GM23248 (cell line): ENCODE measurements at places on chromosomes 2 and 18.

- no peaks in the 10 kb centered on the region for H3K36me3 ChIP-seq
- no peaks in the 10 kb centered on the region for H3K27me3 ChIP-seq
- no peak overlapping the region for H3K4me3 ChIP-seq
- H3K4me1 ChIP-seq, result no peaks in the 10 kb centered on the region
Observed at GRCh38 chr18:10397004-10397403, 57.4 kb upstream of the APCDD1 start.

DNA sequence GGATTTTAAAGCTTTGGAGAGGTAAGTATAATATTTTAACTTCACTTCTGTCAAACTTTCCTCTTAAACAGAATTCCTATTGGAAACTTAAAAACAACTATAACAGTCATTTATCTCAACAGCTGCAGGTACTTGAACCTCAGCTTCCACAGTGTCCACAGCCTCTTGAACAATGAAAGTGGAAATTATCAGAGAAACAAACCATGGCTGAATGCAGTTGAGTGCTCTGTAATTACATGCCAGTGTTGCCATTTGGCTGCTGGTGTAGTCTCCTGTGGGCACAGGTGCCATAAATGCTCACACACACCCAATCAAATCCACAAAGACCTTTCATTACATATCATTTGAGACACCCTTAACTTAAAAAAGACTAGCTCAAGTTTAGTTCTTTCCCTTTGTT lies 125.1 kb downstream of the CPS1 start:
- H3K36me3 ChIP-seq, result no peaks in the 10 kb centered on the region
- no peak overlapping the region for H3K4me3 ChIP-seq
- DNase-seq, result no peak
- H3K4me1 ChIP-seq, result no peaks in the 10 kb centered on the region
- no peak overlapping the region for H3K27ac ChIP-seq

- peak overlapping the region; percentile 85 for H3K27ac ChIP-seq
- peaks cover 51% of the 10 kb centered on the region for H3K4me1 ChIP-seq
- H3K4me3 ChIP-seq, result peak overlapping the region; percentile 26; the same call in 1 of the 2 replicates
- H3K36me3 ChIP-seq, result no peaks in the 10 kb centered on the region
- DNase-seq, result peak; percentile 90
Observed at GRCh38 chr2:207467716-207468347, 61.9 kb upstream of the CREB1 start.

DNA sequence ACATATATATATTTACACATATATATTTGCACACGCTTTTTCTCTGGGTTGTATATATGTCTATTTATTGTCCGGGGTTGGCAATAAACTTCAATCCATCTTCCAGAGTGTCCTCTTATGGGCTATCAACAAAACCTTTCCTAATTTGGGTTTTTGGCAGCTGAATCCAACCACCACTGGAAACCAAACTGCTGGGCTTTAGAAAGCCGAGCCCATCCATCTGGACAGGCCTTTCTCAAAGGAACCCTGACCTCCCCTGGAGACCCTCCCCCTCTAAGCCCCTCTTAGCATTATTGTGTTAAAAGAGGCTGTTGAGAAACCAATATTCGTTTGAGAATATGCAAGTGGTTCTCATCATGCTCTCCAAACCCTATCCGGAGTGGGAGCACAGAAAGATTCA lies 153.6 kb downstream of the NRP2 start:
- H3K27ac ChIP-seq, result no peak overlapping the region
- H3K27me3 ChIP-seq, result peaks cover 5% of the 10 kb centered on the region; the same call in 1 of the 2 replicates
- DNase-seq, result no peak
- H3K4me1 ChIP-seq, result no peaks in the 10 kb centered on the region

DNA sequence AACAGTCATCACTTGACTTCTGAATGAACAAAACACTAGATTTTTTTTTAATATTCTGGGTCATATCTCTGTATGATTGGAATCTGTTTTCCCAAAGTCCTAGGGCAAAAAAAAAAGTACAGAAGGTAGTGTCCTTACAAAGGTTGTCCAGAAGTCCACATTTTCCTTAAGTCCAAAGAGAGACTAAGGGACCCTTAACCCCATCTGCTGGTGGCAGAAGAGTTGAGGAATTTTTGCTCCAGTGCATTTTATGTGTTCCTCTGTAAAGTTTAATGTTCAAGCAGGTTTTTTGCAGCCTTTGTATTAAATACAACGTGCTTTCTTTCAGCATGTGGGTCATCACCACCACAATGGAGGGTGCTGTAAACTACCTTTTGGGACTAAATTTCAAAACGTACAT lies 215.9 kb downstream of the SP3 start:
- H3K27ac ChIP-seq, result no peak overlapping the region
- no peak overlapping the region for H3K4me3 ChIP-seq
- no peaks in the 10 kb centered on the region for H3K36me3 ChIP-seq
- peak; percentile 53 for DNase-seq
- H3K27me3 ChIP-seq, result no peaks in the 10 kb centered on the region; the same call in 1 of the 2 replicates

DNA sequence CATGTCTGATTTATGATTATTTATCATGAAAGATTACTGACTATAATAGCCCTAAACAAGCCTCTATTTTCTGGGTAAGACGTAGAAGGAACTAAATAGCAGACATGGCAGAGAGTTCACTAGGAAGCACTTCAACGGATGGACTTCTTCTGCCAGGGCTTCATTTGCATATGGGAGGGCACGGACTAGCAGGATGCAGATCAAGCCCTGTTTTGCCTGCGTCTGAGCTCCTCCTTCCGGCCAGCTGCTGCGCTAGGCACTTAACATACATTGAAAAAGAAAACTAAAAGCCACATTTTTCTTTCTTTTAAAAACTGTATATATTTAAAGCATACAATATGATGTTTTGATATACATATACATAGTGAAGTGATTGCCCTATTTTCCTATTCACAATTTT lies 340.0 kb upstream of the MEX3C start:
- H3K4me3 ChIP-seq, result no peak overlapping the region
- no peak overlapping the region for H3K27ac ChIP-seq
- no peaks in the 10 kb centered on the region for H3K27me3 ChIP-seq
- no peaks in the 10 kb centered on the region for H3K4me1 ChIP-seq
- H3K36me3 ChIP-seq, result no peaks in the 10 kb centered on the region

- H3K27me3 ChIP-seq, result no peaks in the 10 kb centered on the region
- no peak for DNase-seq
- no peaks in the 10 kb centered on the region for H3K36me3 ChIP-seq
- no peak overlapping the region for H3K27ac ChIP-seq
Observed at GRCh38 chr2:37544591-37545031, 126.8 kb downstream of the CDC42EP3 start.

GRCh38 chr18:57027190-57027708 lies 119.6 kb upstream of the BOD1L2 start:
- H3K27ac ChIP-seq, result no peak overlapping the region
- H3K4me3 ChIP-seq, result no peak overlapping the region
- peaks cover 8% of the 10 kb centered on the region; the same call in 1 of the 2 replicates for H3K36me3 ChIP-seq
- DNase-seq, result no peak
- 0 out of 2 replicates have a peak, but pooled peaks cover 4% of the 10 kb centered on the region for H3K4me1 ChIP-seq
